ENCODE measurements at places on chromosomes 1 and 21.

DNA sequence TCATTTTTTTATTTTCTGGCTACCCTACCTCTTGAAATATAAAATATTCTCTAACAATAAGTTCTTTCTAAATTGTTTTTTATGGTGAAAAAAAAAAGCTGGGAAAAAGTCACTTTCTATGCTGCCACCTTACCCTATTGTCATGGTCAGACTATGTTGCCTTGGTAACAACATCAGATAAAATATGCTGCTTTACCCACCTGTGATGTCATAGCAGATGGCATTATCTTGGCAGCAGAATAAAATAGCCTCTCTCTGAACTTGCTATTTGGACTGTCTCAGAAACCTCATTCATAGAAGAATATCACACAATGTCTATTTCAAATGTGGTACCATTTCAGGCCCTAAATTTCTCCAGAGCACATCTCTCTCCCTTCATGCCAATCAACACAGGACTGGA, 69.6 kb upstream of the SGIP1 start:
- DNase-seq, result no peak

DNA sequence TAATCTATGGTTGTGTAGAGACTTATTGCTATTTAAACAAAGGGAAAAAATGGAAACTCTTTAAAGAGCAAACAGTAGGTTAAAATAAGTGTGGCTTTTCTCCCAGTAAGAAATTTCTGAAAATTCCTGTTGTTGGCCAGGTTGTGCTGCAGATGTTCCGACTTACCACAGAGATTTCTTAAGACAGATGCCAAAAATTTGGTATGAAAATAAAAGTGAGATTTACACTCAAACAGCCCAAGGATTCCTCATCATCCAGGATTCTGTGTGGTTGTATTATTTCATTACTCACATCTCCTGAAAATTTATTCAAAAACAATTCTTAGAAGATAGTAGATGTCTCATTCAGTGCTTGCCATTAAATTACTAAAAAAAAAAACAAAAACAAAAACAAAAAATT, 296.7 kb upstream of the PTBP2 start:
- no peak for DNase-seq

GRCh38 chr1:24052220-24052619, 59.7 kb downstream of the MYOM3 start:
- DNase-seq, result no peak

DNA sequence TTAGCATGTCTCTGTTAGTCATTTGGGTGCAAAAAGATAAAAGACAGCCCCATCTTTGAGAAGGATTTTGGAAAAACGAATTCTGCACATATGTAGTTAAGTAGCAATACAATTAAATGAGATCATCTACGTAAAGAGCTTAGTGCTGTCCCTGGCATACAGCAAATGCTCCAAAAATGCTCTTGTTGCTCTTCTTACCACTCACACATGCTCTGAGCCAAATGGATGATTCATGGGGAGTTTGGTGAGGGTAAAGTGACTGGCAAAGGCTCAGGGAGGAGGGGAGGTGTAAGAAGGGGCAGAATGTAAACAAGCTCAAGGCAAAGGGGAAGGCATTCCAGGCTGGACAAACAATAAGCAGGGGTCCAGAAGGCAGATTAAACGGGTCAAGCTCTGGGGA, 191.9 kb downstream of the AK5 start:
- peak; percentile 69 for DNase-seq

- DNase-seq, result no peak
Measured at GRCh38 chr21:31554511-31555022, 104.9 kb upstream of the SOD1 start.

DNA sequence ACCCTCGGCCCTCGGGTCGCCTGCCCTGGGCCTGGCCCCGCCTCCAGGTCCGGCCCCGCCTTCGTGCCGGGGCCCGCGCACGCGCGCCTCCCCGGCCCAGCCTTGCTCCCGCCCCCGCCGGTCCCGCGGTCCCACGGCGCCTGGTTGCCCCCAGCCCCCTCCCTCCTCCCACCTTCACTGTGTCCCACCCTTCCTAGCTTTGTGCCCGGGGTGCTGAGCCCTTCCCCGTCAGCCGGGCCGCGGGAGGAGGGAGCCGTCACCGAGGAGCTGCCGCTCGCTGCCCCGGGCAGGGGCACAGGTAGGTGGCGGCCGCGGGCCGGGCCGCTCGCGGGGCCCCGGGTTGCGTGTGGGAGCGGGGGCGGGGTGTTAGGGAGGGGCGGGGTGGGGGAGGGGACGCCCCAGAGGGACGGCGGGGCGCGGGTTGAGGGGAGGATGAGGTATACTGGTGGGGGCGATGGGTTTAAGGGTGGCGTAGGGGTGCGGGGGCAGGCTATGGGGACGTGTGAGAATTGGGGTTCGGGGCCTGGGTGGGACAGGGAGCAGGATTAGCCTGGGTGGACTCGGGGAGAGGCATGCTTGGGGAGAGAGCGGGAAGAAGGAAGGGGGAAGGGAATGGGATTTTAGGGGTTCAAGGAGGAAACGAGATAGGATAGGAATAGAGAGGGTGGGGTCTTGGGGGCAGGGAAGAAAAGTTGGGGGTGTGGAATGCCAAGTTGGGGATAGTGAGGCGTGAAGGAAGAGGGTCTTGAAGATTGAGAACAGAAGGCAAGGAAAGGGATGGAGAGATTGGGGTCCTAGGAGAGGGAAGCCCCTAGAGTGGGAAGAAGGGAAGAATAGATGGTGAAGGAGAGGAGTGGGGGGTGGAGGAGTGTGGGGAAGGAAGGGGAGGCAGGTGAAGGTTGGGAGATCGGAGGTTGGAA, at the start of gene LRRC42:
TSS of gene LRRC42 (plus strand) at position 99 of the 920 bp plus-strand sequence. CDS start 5,650 bp downstream, outside the sequence.
- DNase-seq, result no peak

GRCh38 chr1:22044690-22045420, 7.7 kb upstream of the CDC42 start:
- DNase-seq, result no peak

- no peak for DNase-seq
Measured at GRCh38 chr1:13730751-13731482, 30.9 kb downstream of the PRDM2 start.

GRCh38 chr1:234997201-234997895, 131.3 kb downstream of the TOMM20 start:
- peak; percentile 93 for DNase-seq

- DNase-seq, result no peak
Measured at GRCh38 chr1:218575079-218575478, 229.9 kb downstream of the TGFB2 start.

DNA sequence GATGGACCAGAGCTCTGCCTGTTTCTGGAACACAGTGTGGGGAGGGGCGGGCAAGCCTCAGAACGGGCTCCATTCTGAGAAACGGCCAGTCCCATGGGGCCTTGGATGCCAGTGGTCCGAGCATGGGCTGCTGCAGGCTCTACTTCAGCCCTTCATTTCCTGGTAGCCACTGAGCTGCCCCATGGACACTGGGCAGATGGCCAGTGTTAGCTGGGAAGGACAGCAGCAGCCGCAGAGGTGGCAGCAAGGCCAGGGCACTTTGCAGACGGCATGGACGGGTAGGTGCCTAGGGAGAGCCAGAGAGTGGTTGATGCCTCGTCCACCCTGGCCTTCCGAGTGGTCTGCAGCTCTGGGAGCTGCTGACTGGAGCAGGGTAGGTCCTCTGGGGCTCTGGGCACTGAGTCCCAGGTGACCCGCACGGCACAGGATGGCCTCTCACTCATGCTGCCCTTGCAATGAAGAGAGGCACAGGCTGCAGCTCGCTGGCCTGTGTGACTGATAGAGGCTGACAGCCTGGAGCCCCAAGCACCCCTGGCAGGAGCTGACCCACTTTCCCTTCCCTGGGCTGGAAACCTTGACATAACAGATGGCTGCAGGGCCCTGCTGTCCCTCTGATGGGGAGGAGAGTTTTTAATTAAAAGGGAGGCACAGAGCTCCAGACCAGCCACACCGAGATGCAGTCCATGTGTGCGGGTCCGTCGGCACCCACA, 87.7 kb upstream of the COL6A1 start:
- no peak for DNase-seq

DNA sequence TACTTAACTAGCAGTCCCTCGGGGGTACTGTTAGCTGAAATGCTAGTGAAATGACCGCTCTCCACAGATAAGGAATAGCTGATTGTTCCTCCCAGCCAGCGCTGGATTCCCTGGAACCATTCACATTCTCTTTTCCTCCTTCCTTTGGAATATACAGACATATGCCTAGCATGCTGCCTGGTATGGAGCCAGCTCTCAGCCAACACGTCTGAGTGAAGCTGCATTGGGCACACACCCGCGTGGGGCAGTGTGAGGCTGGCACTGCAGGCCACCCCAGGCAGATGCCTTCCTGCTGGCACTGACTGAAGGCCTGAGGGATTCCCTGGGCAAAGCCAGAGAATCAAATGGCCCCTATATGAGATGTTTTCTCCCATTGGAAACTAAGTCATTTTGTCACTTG, 66.7 kb downstream of the TLR5 start:
- DNase-seq, result peak; percentile 14

GRCh38 chr21:35911412-35912191, 148.7 kb downstream of the SETD4 start:
- no peak for DNase-seq

- no peak for DNase-seq
Measured at GRCh38 chr1:100941098-100941527, 45.2 kb downstream of the SLC30A7 start.

GRCh38 chr1:161267321-161267720, 8.8 kb downstream of the PCP4L1 start:
- DNase-seq, result no peak

DNA sequence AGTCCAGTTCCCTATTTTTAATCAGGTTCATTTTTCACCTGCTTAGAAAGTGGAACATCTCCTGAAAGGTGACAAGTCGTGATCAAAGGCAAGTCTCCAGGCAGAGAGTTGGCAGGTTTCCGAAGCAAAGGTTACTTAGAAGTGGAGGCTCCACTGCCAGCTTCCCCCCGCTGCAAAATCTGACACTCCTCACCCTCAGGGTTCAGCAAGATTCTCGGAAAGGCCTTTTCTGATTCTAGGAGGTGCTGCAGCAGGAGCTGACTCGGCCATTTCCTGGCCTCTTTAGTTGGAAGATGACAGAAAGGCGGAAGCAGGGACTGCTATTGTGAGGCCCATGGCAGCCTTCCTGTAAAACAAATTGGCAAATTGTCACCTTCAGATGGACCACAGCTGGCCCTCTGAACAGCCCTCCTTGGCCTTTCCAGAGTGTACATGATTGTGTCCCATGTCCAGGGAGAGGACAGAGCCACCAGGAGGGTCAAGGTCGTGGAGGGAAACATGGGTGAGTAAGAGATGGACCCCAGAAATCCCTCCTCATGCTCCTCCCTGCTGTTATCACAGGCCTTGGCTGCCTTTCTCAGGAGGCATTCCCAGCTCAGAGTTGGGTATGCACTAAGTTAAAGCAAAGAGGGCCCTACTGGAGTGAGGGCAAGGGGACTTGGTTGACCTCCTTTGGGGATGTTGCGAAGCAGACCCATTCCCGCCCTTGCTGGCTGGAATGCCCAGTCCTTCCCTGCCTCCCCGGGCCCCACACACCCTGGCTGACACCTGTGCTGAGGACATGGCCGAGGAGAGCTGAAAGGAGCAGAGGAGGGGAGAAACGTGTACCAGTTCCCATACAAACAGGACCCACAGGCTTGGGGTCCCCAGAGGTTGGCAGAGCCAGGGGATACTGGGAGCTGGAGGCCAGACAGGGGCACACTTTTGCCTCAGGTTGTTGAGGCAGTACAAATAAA, 115.5 kb upstream of the IRF2BP2 start:
- DNase-seq, result no peak

- DNase-seq, result no peak
Measured at GRCh38 chr1:160653620-160654016, 6.8 kb upstream of the SLAMF1 start.

GRCh38 chr1:58059789-58060188, 486.7 kb downstream of the OMA1 start:
- DNase-seq, result no peak

- DNase-seq, result no peak
Measured at GRCh38 chr21:41397471-41397891, 28.6 kb upstream of the MX1 start.

DNA sequence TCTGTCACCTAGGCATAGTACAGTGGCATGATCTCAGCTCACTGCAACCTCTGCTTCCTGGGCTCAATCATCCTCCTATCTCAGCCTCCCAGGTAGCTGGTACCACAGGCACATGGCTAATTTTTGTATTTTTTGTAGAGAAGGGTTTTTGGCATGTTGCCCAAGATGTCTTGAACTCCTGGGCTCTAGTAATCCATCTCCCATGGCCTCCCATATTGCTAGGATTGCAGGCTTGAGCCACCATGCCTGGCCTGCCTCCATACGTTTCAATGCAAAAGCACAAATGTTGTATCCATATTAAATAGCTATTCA, 17.6 kb upstream of the GBP3 start:
- no peak for DNase-seq

GRCh38 chr1:28147264-28148094, 29.0 kb downstream of the PTAFR start:
- no peak for DNase-seq

DNA sequence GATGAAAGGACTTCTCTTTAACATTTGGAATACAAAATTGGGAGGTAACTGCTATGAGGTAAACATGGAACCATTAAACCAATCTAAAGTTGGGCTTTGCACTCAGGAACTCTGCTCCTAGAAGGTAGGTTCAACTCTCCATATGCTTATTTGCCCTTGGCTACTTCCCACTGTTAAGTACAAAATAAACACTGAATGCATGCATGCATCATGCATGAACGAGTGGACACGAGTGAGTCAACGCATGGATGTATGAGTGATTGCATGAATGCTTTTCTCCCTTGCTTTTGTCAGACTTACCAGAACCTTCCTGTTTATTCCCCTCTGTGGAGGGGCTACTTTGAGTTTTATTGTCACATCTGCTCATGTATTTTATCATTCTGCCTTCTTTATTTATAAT, 42.4 kb upstream of the RUNX1 start:
- DNase-seq, result no peak

GRCh38 chr1:37177230-37177864, 143.0 kb upstream of the GRIK3 start:
- DNase-seq, result no peak

- no peak for DNase-seq
Measured at GRCh38 chr1:175527773-175528172, 215.6 kb downstream of the TNR start.

DNA sequence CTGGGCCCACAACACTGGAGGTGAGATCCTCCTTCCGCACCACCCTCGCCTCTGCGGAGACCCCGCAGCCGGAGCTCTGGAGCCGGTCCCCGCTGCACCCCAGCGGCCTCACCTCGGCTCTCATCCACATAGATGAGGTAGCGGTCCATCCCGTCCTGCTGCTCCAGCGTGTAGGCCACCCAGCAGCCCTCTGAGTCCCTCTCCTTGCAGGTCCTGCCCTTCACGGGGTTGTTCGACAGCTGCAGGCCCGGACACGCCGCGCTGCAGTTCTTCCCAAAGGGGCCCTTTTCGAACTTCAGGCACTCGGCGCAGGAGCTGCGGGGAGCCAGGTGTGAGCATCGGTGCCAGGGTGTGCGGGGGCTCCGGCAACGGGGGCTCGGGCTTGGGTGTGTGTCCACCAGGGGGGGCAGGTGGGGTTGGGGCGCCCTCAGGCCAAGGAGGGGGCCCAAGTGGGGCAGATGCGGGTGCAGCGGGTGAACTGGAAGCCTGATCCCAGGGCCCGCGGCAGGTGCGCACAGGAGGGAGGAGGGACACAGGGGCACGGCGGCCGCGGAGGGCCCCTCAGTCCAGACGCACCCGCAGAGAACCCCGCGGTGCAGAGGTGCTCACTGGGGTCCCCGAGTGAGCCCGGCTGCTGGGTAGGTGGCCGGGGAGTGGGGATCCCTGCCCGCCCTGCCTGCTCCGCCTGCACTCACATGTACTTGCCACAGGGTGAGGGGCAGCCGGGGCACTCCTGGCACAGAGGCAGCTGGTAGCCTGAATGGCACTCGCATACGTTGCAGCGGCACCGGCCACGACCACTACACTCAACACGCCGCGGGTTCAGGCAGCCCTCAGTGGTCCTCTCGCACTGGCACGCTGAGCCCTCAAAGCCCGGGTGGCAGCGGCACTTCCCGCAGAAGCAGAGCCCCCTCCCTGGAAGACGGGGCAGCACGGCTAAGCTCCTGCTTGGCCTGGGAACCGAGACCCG, 15.4 kb upstream of the PTTG1IP start:
- DNase-seq, result no peak

Data from HFF-Myc (cell line).